ENCODE measurements at places on chromosomes 5 and 9.

DNA sequence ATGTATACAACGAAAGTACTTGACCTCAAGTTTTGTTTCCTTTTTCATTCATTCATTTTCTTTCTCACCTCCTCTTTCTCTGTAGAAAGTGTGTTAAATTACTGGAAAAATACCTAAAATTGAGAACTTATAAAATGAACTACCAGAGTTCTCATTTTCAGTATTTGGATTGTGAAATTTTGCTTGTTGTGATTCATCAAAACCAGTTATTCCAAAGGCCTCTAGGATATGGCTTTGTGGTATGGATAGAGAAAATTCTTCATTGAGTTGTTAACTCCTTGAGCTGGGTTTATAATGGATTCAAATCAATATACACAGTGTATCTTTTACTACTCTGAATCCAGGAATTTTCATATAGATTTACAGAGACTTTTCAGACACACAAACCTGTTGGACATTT is 287.6 kb downstream of the KDM4C start:
- DNase-seq, result no peak

- no peak for DNase-seq
Measured at GRCh38 chr5:80097451-80097850, 62.3 kb downstream of the THBS4 start.

DNA sequence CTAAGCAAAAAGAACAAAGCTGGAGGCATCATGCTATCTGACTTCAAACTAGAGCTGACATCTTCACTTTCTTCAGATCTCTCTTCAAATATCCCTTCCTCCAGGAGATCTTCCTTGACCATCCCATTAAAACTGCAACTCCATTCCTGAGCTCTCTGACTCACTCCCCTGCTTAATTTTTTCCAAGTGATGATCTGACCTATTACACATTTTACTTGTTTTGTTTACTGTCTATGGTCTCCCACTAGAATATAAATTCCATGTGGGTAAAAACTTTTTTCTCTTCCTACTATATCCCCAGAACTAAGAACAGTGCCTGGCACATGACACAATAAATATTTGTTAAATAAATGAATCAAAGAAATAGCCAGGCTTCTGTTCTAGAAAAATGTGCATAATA is 87.5 kb downstream of the SLIT3 start:
- no peak for DNase-seq

DNA sequence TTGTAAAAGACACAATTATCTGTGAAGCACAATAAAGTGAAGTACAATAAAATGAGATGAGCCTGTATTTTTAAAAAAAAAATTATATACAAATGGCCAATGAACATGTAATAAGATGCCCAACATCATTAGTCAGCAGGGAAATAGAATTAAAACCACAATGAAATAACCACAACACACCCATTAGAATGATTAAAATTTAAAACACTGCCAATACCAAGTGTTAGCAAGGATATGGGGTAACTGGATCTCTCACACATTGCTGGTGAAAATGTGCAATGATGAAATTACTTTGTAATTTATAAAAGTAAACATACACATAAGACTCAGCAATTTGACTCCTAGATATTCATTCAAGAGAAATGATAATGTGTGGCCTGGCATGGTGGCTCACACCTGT is 62.8 kb downstream of the SHOC1 start:
- DNase-seq, result no peak

DNA sequence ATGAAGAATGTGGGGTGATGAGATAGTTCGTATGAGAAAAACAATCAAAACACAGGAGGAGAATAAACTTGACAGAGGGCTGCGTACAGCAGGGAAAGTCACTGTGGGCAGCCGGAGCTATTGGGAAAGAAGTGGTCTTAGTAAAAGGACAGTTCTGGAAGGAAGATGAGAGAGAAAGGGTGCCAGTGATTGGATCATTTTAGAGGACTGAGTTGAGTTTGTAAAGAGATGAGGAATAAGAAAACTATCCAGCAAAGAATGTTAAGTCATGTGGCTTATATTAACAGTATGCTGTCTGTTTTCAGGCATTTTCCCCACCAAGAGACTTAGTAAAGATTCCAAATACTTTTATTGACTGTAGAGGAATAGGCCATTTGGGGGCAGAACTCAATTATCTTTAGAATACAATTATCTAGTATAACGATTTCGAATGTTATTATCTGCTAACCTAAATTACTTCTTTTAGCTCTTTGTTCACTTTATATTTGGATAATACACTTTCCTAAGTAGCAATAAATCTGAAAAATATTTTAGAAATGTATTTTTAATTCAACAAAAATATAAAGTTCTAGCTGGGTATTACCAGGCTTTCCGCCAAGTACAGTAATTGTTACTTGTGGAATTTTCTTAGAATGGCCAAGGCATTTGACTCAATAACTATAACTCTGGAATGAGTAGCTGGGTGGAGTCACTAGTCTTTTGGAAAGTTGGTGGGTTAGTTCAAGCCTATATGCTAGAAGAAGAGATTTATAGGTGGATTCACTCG is 15.5 kb upstream of the LOX start:
- peak; percentile 84 for DNase-seq

- DNase-seq, result peak; percentile 84
Measured at GRCh38 chr5:172903790-172904189, 55.4 kb upstream of the RPL26L1 start.

DNA sequence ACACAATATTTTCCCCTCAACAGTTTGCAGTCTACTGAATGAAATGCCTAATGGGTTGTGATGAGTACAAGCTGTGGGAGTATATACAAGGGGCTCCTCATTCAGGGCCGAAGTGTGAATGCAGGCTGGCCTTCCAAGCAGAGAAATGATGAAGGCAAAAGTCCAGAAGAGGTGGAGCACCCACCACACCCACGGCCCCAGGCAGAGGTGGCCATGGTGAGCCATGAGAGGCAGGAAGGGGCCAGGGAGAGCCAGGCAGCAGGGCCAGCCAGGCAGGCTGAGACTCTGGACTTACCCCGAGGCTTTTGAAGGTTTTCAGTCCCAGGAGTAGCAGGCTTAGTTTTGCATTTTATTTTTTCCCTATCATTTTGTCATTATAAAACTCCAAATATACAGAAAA is 218.1 kb downstream of the AUH start:
- DNase-seq, result no peak

GRCh38 chr5:36820900-36821299 is 55.7 kb upstream of the NIPBL start:
- no peak for DNase-seq

- DNase-seq, result no peak
Measured at GRCh38 chr5:154465169-154465568, 12.9 kb downstream of the HAND1 start.

DNA sequence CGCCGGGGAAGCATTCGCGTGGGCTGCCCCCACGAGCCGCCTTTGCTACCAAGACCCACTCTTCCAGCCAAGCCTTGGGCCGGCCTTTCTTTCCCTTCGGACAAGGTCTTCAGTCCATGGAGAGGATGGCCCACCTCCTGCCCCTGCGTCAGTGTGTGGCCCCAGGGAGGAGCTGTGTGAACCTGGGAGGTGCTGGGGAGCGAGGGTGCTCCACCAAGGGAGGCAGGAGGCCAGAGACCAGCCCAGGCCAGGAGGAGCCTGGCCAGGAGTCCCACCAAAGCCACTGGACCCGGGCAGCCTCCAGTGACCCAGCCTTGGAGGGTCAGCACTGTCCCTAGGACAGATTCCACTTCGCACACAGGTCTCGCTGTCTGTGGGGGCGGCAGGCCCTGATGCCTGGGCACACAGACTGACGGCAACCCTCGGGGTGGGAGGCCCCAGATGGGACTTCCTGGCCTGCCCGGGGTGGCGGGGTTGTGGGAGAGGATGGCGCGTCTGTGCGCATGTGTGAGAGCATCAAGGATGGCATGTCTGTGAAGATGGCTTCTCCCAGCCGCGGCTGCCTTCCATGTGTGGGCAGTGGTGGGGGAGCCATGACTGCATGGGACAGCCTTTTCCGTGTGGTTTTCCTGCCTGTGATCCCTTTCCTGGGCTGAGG is 113.3 kb upstream of the LPCAT1 start:
- no peak for DNase-seq

Data from non-pigmented ciliary epithelial cell (primary cell).